ENCODE measurements at places on chromosomes 4 and X. TPM values are rescaled to one million over a fixed set of nuclear protein-coding genes. Genes with fewer than 3 reads are reported as not detected.

The STARD8 gene
- total RNA-seq = 35.0 TPM

The RAB9B gene
- total RNA-seq = not detected

The LRRC66 gene
- total RNA-seq = not detected

The SLC4A4 gene
- 0.11 TPM for total RNA-seq

The GAB1 gene
- 10.3 TPM for total RNA-seq

The PRDM5 gene
- not detected for total RNA-seq

The ADAMTS3 gene
- total RNA-seq = 18.0 TPM

The XKRX gene
- total RNA-seq = not detected

The STOX2 gene
- total RNA-seq = not detected

DNA sequence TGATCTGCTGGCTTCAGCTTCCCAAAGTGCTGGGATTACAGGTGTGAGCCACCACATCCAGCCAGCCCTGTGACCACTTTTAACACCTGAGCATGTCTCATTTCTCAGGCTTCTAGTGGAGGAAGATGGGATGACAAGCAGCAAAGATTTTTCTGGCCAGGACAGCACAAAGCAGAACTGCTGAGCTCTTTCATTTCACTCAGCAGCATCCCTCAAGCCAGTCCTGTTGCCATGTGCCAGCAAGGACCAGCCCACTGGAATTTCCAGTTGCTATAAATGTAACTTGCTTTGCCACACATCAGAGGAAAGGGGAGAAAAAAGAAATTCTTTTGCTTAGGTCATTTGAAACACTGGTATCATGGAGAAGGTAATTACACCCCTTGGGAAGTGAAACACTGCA lies 75.9 kb downstream of the SLC9A7 start:
- no peaks in the 10 kb centered on the region for H3K36me3 ChIP-seq
- DNase-seq = no peak
- H3K27ac ChIP-seq = no peak overlapping the region
- no peak overlapping the region for H3K4me3 ChIP-seq
- H3K4me1 ChIP-seq = no peaks in the 10 kb centered on the region
- H3K27me3 ChIP-seq = no peaks in the 10 kb centered on the region

- peaks cover 22% of the 10 kb centered on the region for H3K36me3 ChIP-seq
- no peaks in the 10 kb centered on the region for H3K27me3 ChIP-seq
Measured at GRCh38 chr4:25347971-25348370, 29.1 kb upstream of the ANAPC4 start.

DNA sequence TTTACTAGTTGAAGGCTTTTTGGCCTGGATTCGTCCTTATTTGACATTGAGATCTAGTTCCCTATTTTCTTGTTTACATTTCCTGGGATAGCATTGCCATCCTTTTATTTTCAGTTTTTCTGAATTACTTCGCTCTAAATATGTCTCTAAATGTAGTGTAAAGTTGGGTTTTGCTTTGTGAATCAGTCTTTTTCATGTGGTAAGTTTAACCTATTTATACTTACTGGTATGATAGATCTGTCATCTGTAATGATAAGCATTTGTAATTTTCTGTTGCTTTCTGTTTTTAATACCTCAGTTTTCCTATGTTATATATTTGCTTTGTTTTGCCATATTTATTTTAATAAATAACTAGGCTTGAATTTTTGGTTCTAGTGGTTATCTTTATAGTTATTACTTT lies 6.7 kb downstream of the PDK3 start:
- no peaks in the 10 kb centered on the region for H3K4me1 ChIP-seq
- no peak for DNase-seq
- H3K4me3 ChIP-seq = no peak overlapping the region
- no peaks in the 10 kb centered on the region for H3K27me3 ChIP-seq

Measured in K562 (cell line).